ENCODE measurements at places on chromosomes 2 and 18.

DNA sequence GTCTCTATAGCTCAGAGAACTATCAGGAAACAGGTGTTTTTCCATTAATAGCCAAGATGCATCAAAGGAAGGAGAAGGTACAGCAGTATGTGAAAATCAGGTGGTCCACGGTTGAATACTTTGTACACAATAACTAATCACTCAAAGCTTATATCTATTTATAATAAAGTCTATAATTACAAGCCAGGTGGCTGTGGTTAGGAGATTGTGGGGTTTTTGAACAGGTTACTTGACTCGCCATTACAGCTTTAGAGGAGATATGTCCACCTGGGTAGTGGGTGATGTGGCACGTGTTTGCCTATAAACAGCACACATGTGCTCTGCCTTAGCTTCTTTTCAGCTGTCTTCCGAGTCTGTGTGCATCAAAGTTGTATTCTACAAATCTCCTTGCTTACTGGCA lies 892.2 kb upstream of the ZEB2 start:
- no peak for DNase-seq

DNA sequence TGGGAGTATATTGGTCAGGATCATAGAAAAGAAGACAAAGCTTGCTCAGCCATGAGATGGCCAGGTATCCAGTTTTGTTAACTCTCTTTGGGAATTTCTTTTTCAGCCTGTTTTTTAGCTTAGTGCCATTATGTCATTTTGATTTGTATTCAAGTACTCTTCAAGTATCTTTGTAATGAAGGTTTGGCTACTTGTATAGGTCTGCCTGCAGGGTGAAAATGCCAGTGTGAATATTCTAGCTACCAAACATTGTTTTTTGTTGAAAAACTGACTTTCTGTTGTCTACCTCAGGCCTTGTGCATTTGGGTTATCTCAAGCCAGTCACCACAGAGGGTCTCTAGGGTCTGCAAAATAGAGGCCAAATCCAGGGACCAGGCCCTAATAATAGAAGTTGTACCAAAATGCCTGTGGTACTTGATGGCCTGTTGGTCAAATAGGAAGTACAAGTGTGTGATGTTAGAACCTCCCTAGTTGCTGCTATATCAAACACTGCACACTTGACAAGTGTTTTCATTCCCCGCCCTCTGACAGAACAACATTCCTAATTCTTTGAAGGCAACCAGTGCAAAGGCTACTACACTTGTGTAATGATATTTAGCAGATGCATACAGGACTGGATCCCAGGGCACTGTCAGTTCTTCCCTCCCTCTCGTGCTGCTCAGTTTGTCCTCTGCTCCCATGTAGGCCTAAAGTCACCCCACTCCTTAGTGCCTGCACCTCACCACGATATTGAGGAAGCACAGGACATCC lies 36.4 kb downstream of the RNMT start:
- DNase-seq: no peak

- no peak for DNase-seq
Measured at GRCh38 chr2:190678444-190679162, 29.7 kb downstream of the NAB1 start.

DNA sequence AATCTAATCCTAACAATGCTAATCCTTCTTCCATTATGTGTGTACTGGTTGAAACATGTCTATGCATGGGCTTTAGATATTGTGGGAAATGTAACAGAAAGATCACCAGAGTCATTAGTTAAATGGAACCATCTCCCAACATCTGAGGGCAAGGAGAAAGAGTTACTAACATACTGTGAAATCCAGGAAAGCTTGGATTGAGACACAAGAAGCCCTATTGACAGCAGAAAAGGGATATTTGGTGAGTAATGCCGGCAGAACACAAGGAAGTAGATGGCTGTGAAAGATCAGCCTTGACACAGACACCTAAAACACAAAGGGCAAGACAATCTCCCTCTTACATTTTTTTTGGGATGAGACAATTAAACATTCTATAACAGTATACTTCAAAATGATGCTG lies 28.5 kb upstream of the LAMA1 start:
- no peak for DNase-seq

DNA sequence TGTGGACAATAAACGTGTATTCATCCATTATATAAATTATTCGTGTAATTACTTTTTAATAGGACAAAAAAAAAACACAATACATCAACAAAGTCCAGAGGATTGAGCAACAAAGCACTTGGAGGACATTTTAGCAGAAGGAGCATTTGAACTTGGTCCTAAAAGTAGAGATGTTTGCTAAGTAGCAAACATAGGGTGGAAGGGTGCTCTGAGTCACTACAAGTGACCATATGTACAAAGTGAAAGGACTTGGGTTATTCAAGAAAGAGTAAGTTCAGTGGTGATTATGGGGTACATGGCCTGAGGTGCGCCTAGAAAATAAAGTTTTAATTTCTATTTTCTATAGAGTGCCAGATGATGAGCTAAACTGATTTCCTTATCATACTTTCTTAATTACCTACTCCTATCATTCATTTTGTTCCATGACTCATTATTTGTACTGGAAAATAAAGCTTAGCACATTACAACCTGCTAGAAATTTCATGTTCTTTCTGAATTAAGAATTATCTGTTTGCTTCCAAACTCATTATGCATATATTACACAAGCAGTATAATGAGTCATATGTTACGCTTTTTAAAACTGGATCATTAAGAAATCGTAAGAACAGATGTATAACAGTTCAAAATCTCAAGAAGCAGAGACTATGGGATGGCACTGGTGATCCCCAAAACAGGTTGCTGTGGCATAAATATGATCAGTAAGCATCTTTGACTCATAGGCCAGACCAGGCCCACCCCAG lies 13.1 kb upstream of the PPP1R1C start:
- no peak for DNase-seq

GRCh38 chr2:100320547-100321178 lies 1.6 kb downstream of the LONRF2 start:
- no peak for DNase-seq

DNA sequence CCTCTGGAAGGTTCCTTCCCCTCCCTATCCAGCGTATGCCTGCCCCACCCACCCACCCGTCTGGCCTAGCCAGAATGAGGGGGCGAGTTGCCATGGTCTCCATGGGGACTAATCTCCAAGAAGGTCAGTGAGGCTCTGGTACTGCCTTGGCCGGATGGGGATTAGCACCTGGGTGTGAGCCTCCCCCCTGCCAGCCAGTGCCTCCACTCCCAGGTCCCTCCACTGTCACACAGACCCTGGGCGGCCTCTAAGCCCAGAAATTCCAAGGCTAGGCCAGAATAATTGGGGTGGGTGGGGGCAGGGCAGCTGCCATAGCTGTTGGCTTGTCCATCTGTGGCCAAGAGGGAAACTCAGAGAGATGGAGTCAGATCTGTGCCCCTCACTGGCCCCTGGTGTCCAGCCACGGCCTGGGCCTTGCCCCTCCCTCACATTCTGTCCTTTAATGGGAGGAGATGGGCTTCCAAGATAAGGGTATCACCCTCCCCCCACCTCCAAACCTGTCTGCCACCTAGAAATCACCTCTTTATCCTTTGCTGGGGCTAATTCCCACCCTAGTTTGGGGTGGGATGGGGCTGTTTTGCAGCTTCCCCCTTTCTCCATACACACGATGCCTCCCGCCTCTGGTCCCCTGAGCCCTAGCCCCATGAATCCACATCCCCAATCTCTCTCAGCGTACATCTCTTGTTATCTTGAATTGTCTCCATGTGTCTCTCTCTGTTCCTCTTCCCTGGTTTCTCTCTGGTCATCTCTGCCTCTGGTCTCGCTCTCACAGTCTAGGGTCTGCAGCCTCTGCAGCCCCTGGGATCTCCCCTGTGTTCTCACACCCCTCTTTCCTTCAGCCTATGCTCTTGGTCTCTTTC lies 6.0 kb upstream of the CRYBA2 start:
- no peak for DNase-seq

DNA sequence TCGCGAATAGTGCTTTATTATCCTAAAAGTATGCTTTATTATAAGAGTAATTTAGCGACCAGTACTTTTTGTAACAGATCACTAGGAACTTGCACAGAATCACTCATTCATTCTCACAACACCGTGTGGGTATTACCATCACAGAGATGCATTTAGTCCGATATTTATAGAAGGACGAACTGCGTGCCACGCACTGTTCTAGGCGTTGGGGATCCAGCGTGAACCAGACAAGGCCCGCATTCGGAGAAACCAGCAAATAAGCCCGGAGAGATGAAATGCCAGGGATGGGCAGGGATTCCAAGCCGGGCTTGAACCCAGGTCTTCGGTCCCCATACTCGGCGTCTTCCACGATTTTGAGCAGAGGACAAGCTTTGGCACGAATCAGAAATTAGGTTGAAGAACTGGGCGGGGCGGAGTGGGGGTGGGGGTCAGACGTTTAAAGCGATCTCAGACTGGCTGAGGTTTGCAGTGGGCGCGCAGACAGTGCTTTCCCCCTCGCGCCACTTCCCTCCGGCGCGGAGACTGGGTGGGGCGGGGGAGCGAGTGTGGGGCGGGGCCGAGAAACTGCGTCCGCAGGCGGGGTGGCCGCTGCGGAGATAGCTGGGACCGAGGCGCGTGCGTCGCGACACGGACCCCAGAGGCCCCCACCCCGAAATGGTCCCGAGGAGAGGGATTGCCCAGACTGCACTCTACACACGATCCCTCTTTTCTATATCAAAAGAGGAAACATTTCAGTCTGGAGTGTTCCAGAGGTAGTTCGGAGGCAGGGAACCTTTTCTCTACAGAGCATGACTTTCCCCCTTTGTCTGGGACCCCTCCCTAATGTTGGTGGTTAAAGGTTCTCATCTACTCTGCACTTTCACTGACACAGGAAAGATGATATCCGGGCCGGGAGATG lies 1.1 kb upstream of the CXCR4 start:
- no peak for DNase-seq

- DNase-seq: no peak
Measured at GRCh38 chr18:23342506-23342905, 110.6 kb upstream of the RIOK3 start.

GRCh38 chr2:16031848-16032159 lies 91.5 kb downstream of the MYCN start:
- no peak for DNase-seq
